CMK (cell line): ENCODE measurements at places on chromosomes 16 and 17.

DNA sequence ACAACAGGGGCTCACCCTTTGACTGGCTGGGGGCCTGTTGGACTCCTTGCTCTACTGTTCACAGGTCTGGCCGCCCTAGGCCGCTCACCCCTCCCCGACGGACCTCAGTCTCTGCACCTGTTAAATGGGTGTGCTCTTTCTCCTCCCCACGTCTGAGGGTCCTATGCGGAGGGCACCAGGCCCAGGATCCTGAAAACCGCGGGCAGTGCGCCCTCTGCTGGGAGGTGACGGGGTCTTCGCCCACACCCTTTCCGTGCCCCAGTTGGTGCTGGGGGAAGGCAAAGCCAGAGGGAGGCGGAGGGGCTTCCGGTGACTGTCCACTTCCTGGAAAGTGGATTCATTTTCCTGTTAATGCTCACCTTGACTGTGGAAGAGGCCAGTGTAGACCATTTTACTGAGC lies 1010.9 kb downstream of the KCNJ18 start:
- no peak for DNase-seq

DNA sequence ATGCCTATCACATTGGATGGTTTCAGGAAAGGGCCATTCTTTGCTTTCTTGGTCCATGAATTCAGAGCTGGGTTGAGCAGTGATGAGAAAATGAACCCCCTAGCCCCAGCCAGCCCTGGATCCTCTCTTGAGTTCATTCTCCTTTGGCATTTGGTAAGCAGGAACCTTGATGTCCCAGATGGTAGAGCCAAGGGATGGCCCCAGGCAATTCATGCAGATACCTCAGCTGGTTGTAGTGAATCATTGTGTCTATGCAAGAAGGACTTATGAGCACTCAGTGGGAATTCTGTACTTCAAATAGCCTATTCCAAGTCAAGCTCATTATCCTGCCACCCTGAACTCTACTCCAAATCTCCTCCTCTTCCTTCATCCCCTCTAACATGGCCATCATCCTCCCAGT lies 412.7 kb downstream of the UTP18 start:
- DNase-seq = no peak

DNA sequence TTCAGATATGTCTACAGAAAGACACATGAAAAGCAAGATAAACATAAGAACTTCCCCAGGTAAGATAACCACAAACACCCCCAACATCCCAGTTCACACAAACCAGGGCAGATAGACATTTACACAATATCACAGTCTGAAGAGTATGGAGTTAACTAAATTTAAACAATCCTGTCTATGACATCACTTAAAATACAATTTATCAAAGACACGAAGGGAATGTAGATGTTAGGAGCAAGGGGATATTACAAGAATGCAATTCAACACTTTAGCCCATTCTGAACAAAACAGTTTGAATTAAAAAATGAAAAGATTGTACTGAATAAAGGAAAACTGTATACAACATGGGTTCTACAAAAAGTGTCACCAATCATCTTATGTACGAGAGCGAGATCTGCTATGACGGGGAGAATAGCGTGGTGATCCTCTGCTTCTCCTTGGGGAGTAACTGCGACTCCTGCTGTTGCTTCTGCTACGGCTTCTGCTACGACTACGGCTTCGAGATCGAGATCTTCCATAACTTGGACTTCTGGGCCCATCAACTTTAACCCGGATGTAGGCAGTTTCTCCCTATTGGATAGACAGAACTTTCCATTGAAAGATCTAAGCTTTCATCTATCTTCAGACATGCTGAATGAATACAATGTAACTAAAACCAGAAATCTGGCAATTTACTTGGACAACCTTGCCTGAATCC lies 1.9 kb downstream of the SRSF1 start:
- DNase-seq = no peak

DNA sequence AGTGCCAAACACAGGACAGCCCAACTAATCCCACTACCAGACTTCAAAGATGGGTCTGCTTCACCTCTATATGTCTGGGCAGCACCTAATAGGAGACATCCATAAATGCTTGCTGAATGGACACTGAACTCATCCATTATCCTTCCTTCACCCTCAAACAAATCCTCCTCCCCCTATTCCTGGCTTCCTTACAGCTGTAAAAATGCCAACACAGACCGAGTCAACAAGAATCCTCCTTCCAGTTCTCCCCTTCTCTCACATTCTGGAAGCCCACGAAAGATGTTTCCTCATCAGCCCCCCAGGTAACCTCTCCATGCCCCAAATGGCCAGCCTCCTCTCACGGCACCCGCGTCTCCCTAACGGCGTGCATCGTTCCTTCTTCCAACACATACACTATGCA lies 12.3 kb downstream of the PELP1 start:
- DNase-seq = no peak

DNA sequence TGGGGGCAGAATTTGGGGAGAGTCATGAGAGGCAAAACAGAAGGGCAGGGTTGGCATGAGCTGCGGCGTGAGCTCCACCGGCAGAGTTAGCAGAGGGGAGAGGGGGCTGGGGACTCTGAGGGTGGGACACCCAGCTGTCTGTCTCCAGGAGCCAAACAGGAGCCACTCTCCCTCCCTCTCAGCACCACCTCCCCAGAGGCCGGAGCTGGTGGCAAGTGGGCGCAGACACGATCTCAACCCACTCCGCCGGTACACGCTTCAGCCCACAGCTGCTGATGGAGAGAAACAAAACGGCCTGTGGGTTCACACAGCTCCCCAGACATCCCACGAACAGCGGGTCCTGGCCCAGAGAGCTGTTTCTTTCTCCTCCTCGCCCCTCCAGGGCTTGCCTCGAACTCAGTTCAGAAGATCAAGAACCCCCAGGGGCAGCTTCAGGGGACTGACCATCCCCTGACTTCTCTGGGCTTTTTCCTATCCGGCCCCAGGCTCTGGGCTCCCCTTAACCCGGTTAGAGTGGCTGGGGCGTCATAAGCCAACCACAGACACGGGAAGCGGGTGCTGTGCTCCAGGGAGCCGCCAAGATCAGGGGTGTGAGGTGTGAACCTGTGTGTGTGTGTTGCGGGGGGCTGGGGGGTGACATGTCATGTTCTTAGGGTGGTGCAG lies 7.6 kb downstream of the RHBDF2 start:
- no peak for DNase-seq

DNA sequence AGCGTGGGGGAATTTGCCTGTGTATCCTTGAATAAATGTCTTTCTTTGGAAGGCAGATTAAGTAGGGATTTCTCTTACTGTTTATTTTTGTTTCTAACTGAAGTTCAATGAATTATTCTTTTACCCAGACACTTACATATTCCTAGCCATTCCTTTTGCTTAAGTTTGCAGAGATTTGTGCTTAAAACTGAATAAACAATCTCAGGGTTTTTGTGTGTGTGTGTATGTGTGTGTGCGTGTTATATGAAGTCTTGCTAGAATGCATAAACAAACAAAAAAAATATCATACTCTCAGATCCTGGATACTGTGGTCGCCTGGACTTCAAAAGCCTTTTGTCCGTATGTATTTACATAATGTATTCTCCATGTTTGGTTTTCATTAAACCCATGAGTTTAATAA lies 672.8 kb downstream of the MAF start:
- no peak for DNase-seq

GRCh38 chr17:45942284-45942683 lies 47.9 kb downstream of the MAPT start:
- no peak for DNase-seq

DNA sequence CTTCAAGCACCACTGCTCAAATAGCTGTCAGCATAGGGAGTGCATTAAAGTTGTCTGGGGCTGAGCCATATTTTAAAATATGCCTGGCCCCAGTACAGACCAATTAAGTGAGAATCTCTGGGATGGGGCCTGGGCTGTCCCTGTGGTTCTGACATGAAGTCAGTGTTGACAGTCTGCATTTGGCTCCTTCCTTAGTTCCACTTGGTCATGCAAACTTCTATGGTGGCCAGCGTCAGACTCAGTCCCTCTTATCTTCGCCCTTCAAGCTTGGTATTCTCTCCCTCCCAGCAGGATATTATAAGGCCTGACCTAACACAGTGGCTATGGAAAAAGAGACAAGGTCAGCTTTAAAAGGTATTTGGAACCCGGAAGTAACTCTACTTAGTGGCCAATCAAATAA lies 177.2 kb downstream of the PMP22 start:
- no peak for DNase-seq

GRCh38 chr17:36941265-36942010 lies 4.2 kb downstream of the LHX1 start:
- no peak for DNase-seq

DNA sequence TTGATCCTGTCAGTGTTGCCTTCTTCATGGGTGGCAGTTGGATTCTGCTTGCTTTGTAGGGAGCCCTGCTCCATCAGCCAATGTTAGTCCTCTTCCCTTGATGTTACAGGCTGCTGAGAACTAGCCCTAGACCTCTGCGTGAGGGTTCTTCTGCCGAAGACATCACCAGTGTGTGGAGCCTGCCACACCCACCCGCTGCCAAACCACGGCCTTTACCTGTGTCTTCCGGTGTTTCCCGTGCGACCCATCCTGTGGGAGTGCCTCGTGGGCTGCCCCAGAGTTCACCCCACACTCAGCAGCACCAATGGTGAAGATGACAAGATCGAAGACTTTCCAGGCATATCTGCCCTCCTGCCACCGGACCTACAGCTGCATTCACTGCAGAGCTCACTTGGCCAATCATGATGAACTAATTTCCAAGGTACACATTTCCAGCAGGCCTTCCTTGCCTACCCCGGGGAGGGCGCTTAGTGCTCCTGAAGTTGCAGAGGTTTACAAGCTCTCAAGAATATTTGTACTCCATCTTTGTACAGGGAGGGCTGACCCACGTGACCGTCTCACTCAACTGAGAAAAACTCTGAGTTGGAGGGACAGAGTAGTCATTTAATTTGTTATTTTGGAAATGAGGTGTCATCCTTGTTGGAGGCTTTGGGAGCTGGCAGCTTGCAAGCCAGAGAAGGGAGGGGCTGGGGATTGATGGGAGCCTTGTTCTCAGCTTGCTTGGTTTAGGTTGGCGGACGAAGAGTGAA lies 21.8 kb downstream of the YPEL2 start:
- no peak for DNase-seq

DNA sequence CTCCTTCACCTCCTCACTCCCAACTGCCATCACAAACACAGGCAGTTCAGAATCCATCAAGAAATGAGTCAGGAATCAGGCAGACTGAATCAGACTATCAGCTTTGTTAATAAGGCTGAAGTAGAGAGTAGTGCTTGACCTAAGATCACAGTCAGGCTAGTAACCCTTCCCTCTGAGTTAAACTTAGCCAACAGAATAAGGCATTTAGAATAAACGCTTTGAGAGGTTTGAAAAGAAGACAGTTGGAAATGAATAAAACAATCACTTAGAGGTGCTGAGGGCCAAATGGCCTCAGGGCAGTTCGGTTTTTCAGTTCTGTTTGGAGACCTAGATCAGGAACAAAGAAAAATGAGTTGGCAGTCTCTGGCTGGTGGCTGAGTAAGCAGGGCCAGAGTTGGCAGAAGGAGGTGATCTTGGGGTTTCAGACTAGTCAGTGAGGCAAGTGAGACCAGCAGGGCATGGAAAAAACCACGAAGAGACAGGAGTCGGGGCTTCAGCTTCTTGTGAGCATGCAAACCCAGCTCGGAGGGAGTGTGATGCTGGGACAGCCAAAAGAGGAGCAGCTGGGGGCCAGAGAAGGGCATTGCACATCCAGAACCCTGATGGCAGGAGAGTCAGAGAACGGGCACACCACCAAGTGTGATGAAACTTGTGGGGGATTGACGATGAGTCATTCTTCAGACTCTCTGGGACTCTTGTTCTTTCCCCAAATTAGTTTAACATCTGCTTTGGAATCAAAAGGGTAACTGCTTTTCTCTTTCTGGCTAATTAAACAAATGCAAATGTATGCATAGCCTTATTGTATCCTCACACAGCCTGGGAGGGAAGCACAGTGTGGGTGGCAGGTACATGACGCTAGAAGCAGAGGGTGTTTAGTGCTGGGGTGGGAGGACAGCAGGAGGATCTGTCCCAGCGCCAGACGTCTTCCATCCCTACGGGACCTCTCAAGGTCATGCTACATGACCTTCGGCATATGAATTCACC lies 54.8 kb downstream of the SPECC1 start:
- no peak for DNase-seq

- no peak for DNase-seq
Measured at GRCh38 chr16:30342751-30343490, 12.2 kb downstream of the CD2BP2 start.

DNA sequence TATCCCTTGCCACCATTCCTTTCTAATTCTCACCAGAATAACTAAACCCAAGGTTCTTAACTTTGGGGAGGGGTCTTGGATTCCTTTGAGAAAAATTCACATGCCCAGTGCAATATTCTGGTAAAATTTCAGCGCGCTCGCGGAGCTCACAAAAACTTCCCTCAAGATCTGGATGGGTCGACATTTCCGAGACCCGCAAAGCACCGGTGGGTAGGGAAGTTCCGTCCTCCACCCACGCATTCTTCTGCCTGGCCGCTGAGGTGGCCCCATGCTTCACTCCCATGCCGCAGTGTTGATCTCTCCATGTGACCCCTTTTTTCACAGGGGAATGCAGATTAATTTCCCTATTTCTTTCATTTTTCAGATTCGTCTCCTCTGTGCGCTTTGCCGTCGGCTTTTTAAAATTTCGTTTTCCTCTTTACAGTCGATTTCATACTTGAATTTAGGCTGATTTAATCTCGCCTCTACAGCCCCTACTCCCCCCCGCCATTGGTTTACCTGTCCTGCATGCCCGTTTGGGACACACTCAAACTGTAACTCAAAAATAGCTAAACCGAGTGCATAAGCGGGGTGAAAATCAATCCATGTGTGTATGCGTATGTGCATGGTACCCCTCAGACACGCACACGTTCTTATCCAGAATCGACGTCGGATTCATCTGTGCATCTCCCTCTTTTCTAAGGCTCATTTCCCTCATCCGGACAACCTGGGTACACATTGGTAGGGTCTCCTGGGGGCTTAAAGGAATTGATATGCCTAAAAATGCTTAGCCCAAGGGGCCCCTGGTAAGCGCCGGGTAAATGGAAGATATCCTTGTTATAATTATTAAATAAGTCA lies 1.4 kb upstream of the SP6 start:
- DNase-seq = no peak

DNA sequence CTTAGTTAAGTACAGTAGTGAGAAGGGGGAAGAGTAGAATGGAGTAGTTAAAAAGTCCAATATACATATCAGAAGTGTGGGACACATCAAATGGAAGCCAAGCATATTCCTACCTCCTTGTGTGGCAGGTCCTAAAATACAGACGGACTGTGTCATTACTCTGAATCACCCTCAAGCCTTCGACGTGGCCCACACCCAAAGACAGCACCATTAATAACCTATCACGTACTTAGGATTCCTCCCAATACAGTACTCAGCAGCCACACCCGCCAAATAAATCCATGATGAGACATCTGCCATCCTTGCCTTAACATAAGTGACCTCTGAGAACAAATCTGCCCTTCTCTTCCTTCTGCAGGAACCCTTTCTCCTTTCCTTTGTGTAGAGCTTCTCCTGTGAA lies 38.9 kb downstream of the UBE2G1 start:
- DNase-seq = no peak
